Left renal cortex interstitium (tissue), 4 donors: ENCODE measurements at places on chromosomes 12 and 14. TPM values are rescaled to one million over a fixed set of nuclear protein-coding genes. Genes with fewer than 3 reads are reported as not detected.

OS9 gene
- 226 TPM for polyA plus RNA-seq

DNA sequence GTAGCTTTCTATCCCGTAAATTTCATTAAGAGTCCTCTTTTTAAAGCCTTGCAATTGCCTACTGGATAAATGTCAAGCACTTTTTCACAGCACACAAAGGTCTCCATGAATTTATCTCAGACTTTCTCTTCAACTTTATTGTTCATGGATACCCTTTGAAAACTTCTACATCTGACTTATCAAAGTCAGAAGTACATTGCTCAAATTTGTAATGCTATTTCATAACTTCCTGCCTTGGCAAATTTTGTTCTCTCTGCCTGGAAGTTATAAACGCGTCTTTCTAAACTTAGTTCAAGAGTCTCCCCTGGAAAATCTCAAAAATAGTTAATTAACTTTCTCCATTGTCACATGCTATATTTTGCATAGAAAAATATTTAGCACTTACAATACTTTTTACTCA is 55.9 kb upstream of the RERGL start:
- DNase-seq: no peak

IGF1 gene
- polyA plus RNA-seq: 10.4 TPM

- DNase-seq: no peak
Measured at GRCh38 chr12:49233842-49234526, 30.9 kb upstream of the TUBA1C start.

DNA sequence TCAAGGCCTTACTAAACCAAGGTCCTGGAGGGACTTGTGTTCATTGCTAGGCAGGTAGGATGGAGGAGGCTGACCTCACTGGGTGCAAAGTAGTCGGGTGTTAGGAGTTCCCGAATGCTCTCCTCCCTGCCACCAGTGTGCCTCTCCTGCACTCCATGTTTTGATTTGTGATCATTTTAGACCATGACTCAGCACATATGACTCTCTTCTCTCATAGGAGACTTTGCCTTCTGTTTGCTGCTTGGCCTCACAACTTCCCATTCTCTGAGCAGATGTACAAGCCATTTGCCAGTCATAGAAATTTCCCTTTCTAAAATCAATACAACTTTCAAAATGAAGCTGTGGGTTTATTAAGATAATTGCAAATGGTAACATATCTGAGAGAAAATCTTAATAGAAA is 46.6 kb upstream of the LRIG3 start:
- no peak for DNase-seq

ZNF641 gene
- 20.7 TPM for polyA plus RNA-seq

HNF1A gene
- polyA plus RNA-seq: 13.3 TPM
